ENCODE measurements at places on chromosomes 7 and 10.

GRCh38 chr10:77844713-77845445 is 81.7 kb downstream of the DLG5 start:
- no peak for DNase-seq

- DNase-seq = no peak
Observed at GRCh38 chr10:77622889-77623291, 14.7 kb downstream of the KCNMA1 start.

DNA sequence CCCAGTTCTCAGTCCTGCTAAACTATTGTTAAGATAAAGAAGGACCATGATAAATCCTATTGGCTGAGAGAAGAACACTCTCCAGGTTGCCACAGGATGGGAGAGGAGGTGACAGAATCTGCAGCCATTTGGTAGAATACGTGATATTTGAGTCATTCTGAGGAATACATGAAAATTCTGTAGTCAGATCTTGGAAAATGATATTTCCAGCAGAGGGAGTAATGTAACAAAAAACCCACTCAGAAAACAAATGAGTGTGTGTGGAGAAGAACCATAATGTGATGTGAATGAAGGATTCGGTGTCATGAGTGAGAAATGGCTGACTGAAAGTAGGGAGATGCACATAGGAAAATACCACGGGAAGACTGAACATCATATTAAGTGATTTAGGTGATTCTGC is 128.5 kb upstream of the PFKP start:
- no peak for DNase-seq

GRCh38 chr7:2516194-2516555 is 3.4 kb upstream of the LFNG start:
- no peak for DNase-seq

- no peak for DNase-seq
Observed at GRCh38 chr10:122894261-122894944, 15.0 kb upstream of the FAM24B start.

DNA sequence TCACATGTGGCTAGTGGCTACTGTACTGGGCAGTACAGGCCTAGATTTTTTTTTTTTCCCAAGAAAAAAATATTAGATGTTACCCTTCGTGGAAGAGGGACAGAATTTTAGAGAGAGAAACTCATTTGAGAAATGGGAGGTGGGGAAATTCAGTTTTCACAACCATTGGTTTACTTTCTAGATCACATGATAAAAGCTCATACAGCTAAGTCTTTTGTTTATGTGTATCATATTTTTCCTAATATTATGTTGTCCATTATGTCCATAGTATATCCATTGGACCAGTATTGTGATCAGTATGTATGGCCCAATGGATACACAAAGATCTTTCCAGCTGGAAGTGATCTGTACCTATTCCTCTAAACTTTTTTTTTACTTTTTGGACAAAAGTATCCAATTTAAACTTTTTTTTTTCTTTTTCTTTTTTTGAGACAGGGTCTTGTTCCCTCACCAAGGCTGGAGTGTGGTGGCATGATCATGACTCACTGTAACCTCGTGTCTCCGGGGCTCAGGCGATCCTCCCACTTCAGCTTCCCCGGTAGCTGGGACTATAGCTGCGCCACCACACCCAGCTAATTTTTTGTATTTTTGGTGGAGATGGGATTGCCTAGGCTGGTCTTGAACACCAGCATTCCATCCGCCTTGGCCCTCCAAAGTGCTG is 4.1 kb downstream of the CALU start:
- no peak for DNase-seq

DNA sequence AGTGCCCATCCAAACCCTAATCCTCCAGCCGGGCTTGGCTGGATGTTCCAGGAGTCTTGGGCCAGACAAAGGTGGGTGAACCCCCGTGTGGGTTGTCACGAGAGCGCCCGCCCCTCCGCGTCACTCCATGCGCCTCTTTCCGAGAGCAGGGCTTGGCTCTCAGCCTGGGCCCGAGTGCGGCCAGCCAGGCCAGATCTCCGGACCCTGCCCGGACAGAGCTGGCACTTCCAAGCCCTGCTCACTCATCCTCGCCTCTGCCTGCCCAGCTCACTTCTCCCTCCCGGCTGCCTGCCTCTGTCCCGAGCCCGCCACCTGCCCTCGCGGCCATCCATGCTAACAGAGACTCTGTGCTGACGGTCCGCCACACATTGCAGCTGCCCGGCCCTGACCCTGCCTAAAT is 34.6 kb downstream of the AGAP3 start:
- DNase-seq = no peak

DNA sequence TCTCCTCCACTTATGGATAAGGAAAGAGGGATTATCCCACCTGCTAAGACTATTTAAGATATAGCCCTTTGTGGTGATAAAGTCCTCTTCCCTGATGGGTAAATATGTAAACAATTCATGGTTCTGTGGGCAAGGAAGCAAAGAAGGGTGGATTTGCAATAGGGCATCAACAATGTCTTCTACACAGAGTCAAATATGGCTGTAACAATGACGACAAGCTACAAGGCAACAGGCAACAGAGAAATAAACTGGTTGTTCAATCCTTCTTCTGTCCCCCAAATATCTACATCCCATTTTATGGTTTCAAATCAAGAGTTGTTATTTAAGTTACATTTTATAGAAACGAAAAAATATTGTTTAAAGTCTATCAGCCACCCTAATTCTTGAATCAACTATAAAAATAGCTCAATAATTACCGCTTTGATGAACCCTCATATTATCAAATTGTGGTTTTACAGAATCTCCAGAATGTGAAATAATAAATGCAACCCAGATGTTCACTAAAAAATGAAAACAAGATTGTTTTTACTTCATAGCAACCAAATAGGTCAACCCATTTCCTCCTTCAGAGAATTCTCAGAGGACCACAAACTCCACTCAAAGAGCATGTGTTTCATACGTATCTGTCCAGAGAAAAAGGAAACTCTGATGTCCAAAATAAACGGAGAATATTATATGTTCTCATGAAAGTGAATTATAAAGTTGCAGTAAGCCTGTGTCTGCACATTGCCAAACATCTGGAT is 13.8 kb downstream of the CYTH3 start:
- DNase-seq = no peak

DNA sequence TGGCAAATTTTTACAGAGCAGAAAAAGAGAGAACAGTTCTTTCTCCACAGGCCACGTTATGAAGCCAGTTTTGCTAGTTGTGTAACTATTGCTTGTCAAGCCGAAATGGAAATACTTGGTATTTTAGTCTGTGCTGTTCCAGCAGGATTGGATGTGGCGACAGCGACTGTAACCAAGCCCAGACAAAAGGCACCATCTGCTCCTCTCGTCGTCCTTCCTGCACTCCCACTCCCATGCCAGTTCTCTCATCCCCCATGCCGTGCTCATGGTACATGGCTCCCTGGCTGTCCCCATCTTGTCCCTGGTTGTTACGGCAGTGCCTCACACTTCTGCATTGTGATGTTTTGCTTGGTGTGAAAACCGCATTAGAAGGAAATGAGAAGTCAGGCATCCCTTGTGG is 185.7 kb upstream of the FZD8 start:
- DNase-seq = no peak

- no peak for DNase-seq
Observed at GRCh38 chr7:156464339-156464738, 176.2 kb upstream of the RNF32 start.

DNA sequence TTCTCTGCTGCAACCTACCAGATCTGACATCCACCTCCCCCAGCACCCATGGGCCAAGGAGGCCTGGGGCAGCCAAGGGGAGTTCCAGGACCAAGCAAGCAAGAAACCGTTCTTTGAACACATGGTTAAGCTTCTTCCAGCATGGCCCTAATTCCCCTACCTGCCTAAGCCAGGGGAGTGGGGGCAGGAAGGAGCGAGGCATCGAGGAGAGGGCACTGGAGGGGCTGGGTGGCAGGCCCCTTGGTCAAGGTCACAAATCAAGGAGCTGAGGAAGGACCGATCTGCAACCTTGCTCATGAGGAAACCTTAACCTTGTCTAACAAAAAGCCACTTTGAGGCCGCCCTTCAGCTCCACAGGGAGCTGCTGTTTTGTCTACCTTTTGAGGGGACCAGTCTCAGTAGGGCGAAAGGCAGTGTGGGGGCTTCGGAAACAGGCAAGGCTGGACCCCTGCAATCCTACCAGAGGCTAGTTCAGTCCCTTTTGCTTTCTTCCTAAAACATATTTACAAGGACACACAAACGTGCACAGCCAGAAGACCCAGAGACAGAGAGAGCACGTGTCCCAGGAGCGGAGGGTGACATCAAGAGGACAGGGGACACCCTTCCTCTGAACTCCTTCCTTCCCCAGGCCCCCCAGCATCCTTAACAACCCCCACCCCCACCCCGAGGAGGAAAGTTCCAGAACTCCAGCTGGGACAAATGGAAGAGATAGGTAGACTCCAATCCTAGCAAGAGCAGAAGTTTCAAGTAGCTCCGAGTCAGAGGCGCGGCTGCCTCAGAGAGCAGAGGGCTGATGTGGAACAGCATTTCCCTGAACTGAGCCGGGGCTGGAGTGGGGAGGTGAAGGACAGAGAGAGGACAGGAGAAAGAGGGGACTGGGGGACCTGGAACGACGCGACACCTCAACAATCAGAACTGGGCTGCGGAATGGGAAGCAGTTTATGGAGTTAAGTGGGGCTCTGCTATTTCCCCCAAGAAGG is 28.2 kb downstream of the SPOCK2 start:
- DNase-seq = no peak

- DNase-seq = no peak
Observed at GRCh38 chr10:126392469-126392868, 4.2 kb upstream of the ADAM12 start.

DNA sequence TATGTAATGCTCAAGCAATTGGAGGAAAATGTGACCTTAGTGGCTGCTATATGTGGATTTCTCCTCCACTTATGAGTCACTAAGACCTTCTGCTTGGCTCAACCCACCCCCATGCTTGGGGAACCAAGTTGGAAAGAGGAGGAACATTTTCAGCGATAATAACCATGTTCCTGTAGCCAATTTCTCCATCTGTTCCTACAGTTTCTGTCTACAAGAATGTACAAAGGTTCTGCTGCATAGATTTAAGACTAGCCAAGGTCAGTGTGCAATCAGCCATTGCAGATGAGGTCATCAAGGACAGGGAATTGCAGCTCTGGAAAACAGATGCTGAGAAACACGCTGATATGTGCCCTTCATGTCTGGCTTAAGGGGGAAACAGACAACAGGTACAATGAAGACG is 5.6 kb upstream of the NRCAM start:
- DNase-seq = no peak

DNA sequence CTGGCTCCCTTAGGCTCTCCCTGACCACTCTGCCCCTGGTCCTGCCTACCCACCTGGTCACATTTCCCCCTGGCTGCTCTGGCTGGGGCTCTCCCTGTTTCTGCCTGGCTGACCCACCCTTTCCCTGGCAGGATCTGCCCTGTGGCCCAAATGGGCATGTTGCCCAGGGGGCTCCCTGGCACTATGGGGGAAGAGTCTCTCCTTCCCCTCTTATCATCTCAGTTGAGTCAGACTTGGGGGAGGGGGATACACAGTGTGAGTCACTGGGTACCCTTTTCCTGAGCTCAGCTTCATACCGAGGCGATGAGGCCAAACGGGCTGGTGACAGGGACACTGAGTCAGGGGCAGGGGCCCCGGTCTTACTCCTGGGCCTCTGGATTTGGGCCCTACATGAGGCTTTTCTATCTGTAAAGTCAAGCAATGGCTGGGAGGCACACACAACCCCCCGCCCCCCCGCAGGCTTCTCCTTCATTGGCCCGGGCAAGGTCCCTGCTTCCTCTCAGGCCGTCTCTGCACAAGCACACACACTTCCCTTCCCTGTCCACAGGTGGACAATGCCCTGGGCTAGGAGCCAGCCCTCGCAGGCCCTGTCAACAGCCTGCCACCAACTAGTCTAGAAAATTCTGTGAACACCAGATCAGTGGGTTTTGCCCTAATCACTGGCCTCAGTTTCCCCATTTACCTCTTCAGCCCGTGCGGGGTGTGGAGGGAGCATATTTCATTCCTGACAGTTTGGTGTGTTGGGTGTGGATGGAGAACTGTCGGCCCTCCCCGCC is 627 bp upstream of the FLNC start:
- DNase-seq = no peak

GRCh38 chr10:6956562-6956961 is 376.5 kb upstream of the PRKCQ start:
- DNase-seq = no peak

DNA sequence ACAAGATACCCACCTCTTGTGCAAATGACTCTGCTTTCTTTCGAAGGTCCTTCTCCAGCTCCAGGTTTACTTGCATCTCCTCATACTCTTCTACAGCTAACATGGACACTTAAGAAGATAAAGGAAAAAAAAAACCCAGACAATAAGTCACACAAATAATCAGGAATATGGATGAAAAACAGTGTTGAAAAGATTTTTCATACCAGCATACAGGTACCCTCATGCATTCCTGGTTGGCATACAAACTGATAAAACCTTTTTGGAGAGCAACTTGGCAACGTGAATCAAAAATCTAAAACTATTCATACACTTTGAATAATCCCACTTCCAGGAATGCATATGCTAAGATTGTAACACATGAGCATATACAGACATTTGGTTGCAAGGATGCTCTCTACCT is 60.1 kb downstream of the SHTN1 start:
- no peak for DNase-seq

DNA sequence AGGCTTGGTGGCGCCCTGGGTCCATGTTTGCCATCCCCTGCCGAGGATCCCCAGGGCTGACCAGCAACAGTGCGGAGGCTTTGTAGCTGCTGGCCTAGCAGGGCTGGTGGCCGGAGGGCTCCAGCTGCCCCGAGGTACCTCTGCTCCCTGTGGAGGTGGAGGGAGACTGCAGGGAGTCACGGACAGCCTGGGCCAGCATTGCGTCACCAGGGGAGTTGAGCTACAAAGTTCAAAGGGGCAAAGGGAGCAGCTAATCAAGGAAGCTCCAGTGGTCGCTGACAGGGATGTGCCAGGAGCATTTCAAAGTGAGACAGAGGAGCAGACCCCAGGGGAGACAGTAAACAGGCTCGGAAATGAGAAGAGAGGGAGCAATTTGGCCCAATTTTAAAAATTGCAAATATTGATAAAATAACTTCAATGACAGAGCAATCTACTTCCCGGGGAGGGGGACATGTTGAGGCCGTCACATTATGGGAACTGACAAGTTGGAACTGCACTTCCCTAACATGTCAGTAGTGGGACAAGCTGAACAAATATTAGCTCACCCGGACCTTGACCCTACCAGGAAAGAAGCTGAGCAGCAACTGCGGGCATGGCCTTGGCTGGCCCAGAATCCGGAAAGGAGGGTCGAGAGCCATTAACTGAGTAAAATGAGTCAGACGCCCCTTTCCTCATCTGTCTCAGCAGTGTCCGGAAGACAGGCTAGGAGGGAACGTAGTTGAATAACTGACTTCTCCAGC is 39.4 kb downstream of the BTBD16 start:
- no peak for DNase-seq

GRCh38 chr7:140635816-140636215 is 4.8 kb downstream of the DENND2A start:
- no peak for DNase-seq
